ENCODE measurements at places on chromosomes 7 and 10.

GRCh38 chr7:140214075-140214684, 37.4 kb upstream of the KDM7A start:
- DNase-seq = no peak

DNA sequence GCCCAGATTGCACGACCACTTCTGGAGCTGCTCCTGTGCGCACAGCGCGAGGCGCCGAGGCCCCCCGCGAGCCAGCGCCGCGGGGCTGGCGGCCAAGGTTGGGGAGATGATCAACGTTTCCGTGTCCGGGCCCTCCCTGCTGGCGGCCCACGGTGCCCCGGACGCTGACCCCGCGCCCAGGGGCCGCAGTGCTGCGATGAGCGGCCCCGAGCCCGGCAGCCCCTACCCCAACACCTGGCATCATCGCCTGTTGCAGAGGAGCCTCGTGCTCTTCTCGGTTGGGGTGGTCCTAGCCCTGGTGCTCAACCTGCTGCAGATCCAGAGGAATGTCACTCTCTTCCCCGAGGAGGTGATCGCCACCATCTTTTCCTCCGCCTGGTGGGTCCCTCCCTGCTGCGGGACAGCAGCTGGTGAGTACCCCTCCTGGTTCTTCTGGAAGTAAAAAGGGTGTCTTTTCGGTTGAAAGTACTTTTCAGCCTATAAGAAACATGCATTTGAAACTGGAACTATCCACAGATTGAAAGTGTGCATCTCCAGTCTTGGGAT, 683 bp downstream of the INSIG1 start:
- DNase-seq = no peak

- no peak for DNase-seq
These were observed 106.3 kb downstream of the GRK5 start for GRCh38 chr10:119313644-119314043.

DNA sequence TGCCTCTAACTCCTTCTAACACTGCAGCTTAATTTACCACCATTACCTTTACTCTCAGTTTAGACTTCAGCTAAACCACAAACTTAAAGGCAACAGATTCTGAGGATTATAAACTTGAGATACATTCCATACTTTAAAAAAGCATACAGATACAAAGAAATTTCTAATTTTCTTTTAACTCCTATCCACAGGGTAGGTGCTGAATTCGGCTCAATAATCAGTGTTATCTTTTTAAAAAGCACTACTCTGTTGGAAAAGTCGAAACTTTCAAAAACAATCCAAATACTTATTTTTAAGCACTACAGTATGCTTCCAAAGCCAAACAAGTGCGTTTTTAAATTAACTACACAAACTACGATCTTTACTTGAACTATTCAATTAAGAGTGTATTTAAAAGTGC, 1.0 kb downstream of the SMNDC1 start:
- DNase-seq = no peak

- no peak for DNase-seq
These were observed 18.7 kb downstream of the ZNF786 start for GRCh38 chr7:149071641-149072437.

DNA sequence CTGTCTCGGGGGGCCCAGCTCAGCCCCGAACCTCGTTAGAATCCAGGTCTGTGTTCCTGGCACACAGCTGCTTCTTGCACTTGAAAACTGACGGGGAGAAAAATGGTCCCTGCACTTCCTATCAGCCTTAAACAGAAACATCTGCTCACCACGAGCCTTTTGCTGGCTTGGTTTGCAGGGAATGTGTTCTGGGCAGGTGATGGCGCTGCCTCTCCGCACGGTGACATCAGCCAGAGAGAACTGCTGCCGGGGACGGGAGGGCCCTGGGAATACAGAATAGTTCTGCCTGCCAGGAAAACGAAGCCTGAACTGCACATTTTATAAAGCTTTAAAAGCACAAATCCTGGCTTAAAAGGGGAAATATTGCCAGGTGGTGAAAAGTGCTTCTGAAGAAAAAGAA, 622.5 kb downstream of the TYW1 start:
- DNase-seq = no peak

- DNase-seq = no peak
These were observed 60.8 kb upstream of the ITGA8 start for GRCh38 chr10:15780353-15781135.

DNA sequence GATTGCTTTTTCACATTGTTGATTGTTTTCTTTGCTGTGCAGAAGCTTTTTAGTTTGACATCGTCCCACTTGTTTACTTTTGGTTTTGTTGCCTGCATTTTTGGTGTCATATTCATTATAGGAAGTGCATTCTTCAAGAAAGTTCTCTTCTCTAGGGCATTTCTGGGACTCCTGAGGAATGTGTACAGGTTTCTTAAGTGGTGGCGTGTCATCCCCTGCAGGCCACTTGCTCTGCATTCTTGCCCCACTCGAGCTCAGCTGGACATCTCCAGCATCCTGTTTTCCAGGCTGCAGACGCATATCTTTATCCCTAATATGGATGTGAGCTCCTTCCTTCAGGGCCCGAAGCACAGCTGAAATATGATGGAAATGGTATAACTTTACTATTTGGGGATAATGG, 255.6 kb upstream of the HABP2 start:
- no peak for DNase-seq

- DNase-seq = no peak
These were observed 186.1 kb downstream of the HERPUD2 start for GRCh38 chr7:35508623-35509400.

- DNase-seq = no peak
These were observed 155.8 kb downstream of the WDR37 start for GRCh38 chr10:1211844-1212570.

- DNase-seq = no peak
These were observed 49.9 kb upstream of the MGMT start for GRCh38 chr10:129416956-129417765.

- DNase-seq = no peak
These were observed 609.0 kb upstream of the DPP6 start for GRCh38 chr7:153443032-153443701.
